ENCODE measurements at places on chromosomes 2 and 18. TPM values are rescaled to one million over a fixed set of nuclear protein-coding genes. Genes with fewer than 3 reads are reported as not detected.

The ZNF2 gene
- total RNA-seq, result 11.3 TPM

The ATOH8 gene
- 17.6 TPM for total RNA-seq

The SIGLEC15 gene
- 0.99 TPM for total RNA-seq

The GREB1L gene
- total RNA-seq, result 14.9 TPM

The ANKAR gene
- 37.9 TPM for total RNA-seq

The NCOA1 gene
- total RNA-seq, result 125 TPM

The CCDC74B gene
- total RNA-seq, result 13.4 TPM

The KIF1A gene
- total RNA-seq, result 133 TPM

The LIMS3 gene
- 3.5 TPM for total RNA-seq

The MOCOS gene
- 1.2 TPM for total RNA-seq

The MLPH gene
- 10.6 TPM for total RNA-seq

The GALNT5 gene
- 8.3 TPM for total RNA-seq

The ALPI gene
- total RNA-seq, result not detected

The SERPINB10 gene
- 1.3 TPM for total RNA-seq

The MC5R gene
- total RNA-seq, result 0.33 TPM

The REG3A gene
- total RNA-seq, result not detected

The ARHGEF4 gene
- 57.8 TPM for total RNA-seq

The SLC4A5 gene
- total RNA-seq, result 36.3 TPM

The OTOS gene
- total RNA-seq, result not detected

The PROKR1 gene
- 3.1 TPM for total RNA-seq

The AQP12A gene
- total RNA-seq, result not detected

The CDC42EP3 gene
- 29.7 TPM for total RNA-seq

The SULT1C2 gene
- 3.9 TPM for total RNA-seq

The GREB1 gene
- 18.5 TPM for total RNA-seq

The ADCY3 gene
- total RNA-seq, result 28.5 TPM

The TMEM178A gene
- total RNA-seq, result 19.2 TPM

The HTR2B gene
- total RNA-seq, result 1.0 TPM

The SKOR2 gene
- total RNA-seq, result 1.2 TPM

The BBS5 gene
- total RNA-seq, result 33.8 TPM

The SPHKAP gene
- total RNA-seq, result 8.7 TPM

The ALPP gene
- total RNA-seq, result not detected

The UGT1A10 gene
- not detected for total RNA-seq

The AGXT gene
- total RNA-seq, result not detected

The TMEM247 gene
- not detected for total RNA-seq

The ZBTB7C gene
- total RNA-seq, result 15.1 TPM

The ACADL gene
- 3.7 TPM for total RNA-seq

The HOXD13 gene
- not detected for total RNA-seq

The RAB10 gene
- 116 TPM for total RNA-seq

The DNAJC5G gene
- not detected for total RNA-seq

The UGT1A7 gene
- not detected for total RNA-seq

The TNS1 gene
- total RNA-seq, result 132 TPM

The MDH1B gene
- 3.5 TPM for total RNA-seq

The LYPD6 gene
- total RNA-seq, result 18.4 TPM

The SNTG2 gene
- 1.7 TPM for total RNA-seq

The CRACDL gene
- 4.6 TPM for total RNA-seq

The SPDYA gene
- 3.7 TPM for total RNA-seq

The CD28 gene
- total RNA-seq, result 2.7 TPM

The TFPI gene
- 41.9 TPM for total RNA-seq

The ELP2 gene
- total RNA-seq, result 135 TPM

The EHD3 gene
- total RNA-seq, result 13.4 TPM

The ACKR3 gene
- total RNA-seq, result 26.8 TPM
